Foreskin keratinocyte (primary cell): ENCODE measurements at places on chromosomes 7 and 10. TPM values are rescaled to one million over a fixed set of nuclear protein-coding genes. Genes with fewer than 3 reads are reported as not detected.

BAG3 gene
- total RNA-seq = 60.7 and 65.4 TPM in 2 replicates

DNA sequence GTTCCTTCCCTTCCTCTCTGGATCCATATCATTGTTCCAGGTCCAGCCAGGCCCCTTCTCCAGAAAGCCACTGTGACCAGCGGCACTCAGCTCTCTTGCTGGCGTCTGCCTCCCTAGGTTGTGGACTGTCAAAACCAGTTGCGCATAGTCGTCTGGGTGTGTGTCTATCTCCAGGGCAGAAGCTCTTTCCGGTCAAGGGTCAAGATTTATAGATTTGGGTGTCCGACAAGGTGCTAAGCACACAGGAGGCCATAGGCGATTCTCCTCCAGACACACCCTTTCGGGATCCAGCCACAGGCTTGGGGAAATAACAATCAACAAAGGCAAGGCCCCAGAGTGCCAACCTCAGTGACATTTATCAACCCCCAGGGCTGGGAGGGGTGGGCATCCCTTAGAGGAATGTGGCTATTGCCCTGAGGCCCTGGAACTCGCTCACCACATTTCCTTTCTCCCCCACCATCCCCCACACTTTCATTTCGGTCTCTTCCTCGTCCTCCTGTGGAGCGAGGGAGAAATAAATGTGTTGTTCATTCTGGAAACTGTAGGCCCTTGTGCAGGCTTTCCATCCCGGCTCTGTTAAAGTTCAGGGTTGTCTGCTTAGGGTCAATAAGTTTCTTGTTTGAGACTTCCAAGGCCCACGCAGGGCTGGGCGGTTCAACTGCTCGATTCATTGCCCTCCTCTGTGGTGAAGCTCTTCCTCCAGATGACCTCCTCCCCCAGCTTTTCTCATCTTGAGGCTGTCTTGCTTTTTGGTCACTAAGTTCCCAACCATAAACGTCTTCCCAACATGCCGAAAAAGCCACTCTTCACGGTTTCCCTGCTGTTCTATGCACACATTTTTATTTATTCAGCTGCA, 57.9 kb downstream of the AFAP1L2 start:
- DNase-seq = no peak

GRCh38 chr10:89301232-89301631, 614 bp upstream of the IFIT2 start:
- DNase-seq = no peak

- no peak for DNase-seq
Measured at GRCh38 chr7:101857358-101857811, 40.0 kb downstream of the CUX1 start.

- DNase-seq = no peak
Measured at GRCh38 chr7:153322991-153323390, 563.4 kb downstream of the ACTR3B start.

- DNase-seq = no peak
Measured at GRCh38 chr10:13412894-13413293, 64.8 kb upstream of the SEPHS1 start.

ACSL5 gene
- not detected in 2 replicates for total RNA-seq

GRCh38 chr7:115116773-115117715, 195.2 kb downstream of the MDFIC start:
- no peak for DNase-seq

DNA sequence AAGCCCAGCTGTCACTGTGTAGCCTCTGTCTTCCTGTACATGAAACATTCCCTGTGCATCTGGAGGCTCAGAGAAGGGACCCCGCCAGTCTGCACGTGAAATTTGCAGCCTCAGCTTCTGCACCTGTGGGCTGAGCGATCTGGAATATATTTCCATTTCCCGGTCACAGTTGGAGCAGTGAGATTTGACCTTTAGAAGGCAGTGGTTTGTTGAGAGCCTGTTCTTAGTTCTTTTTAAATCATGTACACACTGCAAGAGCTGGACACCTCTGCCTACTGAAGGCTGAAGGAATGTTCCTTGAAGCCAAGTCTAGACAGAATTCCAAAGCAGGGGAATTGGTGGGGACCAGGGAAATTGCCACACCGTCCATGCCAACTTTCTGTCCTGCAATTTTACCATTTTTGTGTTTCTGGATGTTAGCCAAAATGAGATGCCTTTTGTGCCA, 706.6 kb downstream of the INHBA start:
- no peak for DNase-seq

- no peak for DNase-seq
Measured at GRCh38 chr7:33757563-33758165, 147.7 kb upstream of the BMPER start.

DNA sequence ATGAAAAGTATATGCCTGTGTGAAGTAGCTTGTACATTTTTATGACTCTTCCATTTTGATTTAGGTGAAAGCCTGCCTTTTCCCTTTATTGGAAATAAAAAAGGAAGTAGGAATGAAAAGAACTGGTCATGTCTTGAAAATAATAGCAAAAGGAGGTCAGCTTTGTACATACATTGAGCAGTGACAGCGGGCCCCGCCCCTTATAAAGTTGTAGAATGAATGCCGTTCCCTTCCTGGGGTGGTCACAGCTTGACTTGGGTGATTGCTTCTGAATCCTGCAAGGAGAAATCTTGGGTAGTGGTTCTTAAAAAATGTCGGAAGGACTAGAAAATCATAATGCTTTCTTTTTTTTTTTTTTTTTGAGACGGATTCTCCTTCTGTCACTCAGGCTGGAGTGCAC, 31.7 kb downstream of the CAMK1D start:
- no peak for DNase-seq

GRCh38 chr10:117299435-117299834, 58.5 kb downstream of the SLC18A2 start:
- DNase-seq = no peak

GRCh38 chr7:1999278-1999984, 233.3 kb downstream of the MAD1L1 start:
- DNase-seq = no peak

GRCh38 chr10:131857156-131858117, 43.4 kb upstream of the PPP2R2D start:
- DNase-seq = no peak

EBLN1 gene
- total RNA-seq = not detected in 2 replicates

DNA sequence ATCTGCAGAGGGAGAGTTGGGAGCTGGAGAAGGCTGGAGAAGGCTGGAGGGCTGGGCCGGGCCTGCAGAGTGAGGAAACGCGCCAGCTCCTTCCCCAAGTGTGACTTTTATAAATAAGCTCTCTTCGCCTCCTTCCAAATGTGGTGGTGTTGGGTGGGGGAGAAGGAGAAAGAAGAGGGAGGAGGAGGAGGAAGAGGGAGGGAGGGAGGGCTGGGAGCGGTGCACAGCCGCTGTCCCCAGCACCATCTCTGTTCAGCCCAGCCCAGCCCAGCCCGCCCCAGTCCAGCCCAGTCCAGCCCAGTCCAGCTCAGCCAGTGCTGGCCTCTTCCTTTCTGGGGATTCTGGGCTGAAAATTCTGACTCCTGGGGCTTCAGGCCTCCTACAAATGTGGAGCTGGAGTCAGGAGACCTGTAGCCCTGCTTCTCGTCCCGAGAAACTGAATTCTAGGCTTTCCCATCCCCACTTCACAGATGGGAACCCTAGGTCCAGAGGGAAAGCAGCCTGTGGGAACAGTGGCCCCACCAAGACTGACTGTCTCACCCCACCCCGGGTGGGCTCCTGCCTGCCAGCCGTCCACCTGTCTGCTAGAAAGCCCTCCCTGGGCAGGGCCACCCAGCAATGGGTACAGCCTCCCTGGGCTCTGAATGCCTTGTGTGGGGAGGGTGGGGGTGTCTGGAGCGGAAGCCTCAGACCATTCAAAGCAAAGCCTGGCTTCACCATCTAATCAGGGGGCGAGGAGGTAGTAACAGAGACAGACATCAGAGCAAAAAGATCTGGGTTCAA, 2.3 kb downstream of the STX1A start:
- no peak for DNase-seq

- DNase-seq = no peak
Measured at GRCh38 chr7:78542541-78542940, 744.0 kb downstream of the PHTF2 start.

- DNase-seq = no peak
Measured at GRCh38 chr7:157769526-157770215, 432.9 kb downstream of the DNAJB6 start.

IDI2 gene
- not detected in 2 replicates for total RNA-seq

- no peak for DNase-seq
Measured at GRCh38 chr10:85008488-85009184, 680.2 kb downstream of the CCSER2 start.

- no peak for DNase-seq
Measured at GRCh38 chr7:3787717-3788264, 486.7 kb downstream of the SDK1 start.

DNA sequence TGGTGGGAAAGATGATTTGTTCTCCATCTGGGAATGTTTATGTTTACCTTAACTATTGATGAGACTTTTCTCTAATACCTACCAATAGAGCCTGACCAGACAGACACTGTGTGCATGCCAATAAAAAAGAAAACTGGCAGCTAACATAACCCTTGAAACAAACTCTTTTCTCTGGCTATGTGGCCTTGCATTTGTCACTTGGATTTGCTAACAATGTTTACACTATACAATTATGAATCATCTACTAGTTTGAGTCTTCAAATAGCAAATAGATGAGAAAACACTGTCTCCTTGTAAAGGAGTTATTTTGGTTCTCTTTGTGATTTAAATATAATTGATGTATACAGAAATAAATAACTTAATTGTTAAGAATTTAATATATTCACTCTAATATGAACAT, 273.1 kb downstream of the SEMA3D start:
- no peak for DNase-seq

DNA sequence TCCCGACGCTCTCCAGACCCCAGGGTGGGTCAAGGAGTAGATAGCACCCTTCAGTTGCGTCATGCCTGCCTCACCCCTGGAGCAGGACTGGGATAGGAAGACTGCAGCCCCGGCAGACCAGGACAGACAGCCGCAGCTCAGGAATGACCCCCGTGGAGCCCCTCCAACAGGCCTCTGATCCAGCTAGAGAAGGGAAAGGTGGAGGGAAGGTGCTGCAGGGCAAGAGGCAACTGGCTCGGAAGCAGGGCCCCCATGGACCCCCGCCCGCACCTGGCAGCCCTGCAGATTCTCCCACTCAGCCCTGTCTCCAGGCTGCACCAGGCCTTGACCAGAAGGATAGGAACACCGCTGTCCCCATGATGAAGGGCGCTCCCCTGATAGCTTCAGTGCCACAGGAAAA, 7.7 kb downstream of the KCNH2 start:
- no peak for DNase-seq

DNA sequence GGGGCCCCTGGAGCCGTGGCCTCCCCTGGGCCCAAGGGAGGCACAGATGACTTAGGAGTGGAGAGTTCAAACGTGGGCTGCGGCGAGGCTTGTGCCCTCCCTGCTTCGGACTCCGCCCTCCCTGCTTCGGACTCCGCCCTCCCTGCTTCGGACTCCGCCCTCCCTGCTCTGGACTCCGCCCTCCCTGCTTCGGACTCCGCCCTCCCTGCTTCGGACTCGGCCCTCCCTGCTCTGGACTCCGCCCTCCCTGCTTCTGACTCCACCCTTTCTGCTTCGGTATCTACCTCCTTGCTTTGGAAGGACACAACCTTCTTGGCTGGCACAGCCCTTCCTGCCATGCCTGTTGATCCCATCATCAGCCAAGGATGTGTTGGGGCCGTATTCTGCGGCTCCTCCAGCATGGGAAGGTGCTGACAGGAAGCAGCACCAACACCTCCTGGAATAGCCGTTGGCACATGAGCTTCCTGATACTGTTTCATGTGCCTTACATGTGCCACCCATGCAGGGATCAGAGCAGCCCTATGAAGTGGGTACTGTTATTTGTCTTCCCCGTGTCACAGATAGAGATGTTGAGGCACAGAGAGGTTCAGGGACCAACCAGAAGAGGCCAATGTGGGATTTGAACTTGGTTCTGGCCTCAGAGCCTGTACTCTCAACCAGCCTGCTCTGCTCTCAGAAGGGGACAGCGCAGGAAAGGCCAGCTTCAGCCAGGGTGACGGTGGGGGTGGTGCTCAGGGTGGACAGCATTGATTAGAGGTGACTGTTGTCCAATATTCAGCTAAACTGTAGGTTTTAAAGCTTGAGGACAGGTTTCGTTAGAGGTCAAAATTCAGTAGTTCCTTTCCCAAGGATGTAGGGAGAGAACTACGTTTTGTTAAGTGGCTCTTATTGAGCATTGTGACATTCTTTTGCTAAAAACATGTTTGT, 114.5 kb downstream of the NKX6-2 start:
- no peak for DNase-seq
